ENCODE measurements at places on chromosomes 16 and 17.
A peak's percentile ranks its signal among the peaks of the same experiment; 100 is the strongest.

DNA sequence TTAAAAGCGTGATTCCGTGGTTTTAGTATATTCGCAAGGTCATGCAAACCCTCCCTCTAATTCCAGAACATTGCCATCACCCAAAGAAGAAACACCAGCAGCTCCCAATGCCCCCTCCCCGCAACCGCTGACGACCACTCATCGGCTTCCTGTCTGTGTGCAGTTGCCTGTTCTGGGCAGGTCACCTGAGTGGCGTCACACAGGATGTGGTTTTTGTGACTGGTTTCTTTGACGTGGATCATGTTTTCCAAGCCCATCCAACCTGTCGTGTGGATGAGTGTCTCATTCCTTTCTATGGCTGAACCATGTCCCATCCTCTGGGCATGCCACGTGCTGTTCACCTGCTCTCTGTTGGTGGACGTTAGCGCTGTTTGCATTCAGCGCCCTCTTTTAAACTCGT is 8.2 kb upstream of the ATP2C2 start:
- peak; percentile 37 for DNase-seq

DNA sequence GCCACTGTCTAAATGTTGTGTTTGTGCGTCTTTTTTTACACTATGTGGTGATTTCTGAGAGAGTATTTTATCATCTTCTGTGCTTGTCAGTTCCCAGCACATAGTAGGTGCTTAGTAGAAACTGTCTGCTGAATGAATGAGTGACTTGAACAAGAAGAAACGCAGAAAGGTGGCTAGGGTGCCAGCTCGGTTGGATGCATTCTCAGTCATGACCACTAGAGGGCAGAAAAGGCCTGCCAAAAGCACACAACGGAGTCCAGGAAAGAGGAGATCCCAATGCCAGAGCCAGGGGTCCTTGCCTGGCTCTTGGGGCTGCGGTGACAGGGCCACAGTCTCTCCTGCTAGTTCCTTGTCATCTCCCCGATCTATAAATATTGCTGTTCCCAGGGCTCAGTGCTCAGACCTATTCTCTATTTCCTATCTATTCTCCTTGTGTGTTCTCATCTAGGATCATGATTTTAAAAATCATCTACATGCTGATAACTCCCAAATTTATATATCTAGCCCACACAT is 57.3 kb upstream of the CCL1 start:
- peak; percentile 69 for DNase-seq

DNA sequence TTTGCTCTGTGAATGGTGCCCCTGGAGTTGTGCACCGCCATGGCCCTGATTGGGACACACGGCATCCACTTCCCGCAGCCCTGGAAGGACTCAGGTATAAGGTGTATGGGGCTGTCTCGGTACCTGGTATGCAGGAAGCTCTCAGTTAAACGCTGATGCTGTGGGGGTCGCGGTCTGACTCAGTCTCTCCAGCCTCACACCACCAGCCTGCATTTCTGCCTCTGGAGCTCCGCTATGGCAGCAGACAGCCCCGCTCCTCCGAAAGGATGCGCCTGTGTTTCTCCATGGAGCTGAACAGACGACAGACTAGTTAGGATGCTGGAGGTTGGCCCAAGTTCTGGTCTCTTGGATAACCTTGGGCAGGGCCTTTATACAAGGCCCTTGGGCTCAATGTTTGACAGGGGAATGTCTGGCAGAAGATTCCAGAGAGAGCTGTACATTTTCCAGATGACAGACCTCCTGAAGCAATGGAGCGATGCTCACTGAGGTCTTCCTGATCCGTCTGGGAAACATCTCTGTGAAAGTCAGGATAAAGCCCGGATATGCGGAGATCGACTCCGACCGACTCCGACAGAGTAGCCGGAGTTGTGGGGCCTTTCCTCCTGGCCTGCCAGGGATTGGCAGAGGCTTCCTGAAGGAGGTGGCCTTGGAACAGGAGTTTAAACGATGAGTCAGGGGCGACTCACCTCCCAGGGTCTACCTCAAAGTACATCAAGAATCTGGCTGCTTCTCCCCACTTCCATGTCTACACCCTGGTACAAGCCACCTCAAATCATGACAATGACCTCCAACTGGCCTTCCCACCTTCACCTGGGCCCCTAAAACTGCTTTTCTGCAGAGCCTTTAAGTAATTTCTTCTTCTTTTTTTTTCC is 21.9 kb upstream of the BCAR1 start:
- DNase-seq, result no peak

GRCh38 chr17:15157051-15157450 is 108.1 kb downstream of the PMP22 start:
- DNase-seq, result no peak

DNA sequence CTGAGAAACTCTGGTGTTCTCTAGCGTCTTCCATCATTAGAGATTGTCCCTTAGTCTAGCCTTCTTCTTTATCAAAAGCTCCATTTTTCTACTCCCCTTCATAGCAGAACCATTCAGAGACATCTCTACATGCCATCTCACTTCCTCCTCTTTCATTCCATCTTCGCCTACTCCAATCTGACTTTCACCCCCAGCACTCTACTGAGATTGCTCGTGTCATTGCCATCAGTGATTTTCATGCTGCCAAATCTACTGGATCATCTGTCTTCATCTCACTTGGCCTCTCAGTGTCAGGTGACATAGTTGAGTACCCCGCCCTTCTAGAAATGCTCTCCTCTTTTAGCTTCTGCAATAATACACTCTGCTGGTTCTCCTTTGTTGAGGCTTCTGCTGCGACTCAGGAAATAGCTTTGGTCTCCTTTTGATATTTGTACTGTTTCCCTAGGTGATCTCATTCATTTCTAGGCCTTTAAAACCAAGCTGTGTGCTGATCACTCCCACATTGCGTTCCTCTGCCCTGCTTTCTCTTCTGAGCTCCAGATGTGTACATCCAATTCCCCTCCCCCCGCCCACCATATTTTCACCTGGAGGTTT is 119.1 kb downstream of the FTO start:
- peak; percentile 1 for DNase-seq

GRCh38 chr16:71426069-71426879 is 15.6 kb downstream of the TLE7 start:
- DNase-seq, result no peak

- DNase-seq, result no peak
Measured at GRCh38 chr17:28177351-28177750, 134.9 kb downstream of the NLK start.

DNA sequence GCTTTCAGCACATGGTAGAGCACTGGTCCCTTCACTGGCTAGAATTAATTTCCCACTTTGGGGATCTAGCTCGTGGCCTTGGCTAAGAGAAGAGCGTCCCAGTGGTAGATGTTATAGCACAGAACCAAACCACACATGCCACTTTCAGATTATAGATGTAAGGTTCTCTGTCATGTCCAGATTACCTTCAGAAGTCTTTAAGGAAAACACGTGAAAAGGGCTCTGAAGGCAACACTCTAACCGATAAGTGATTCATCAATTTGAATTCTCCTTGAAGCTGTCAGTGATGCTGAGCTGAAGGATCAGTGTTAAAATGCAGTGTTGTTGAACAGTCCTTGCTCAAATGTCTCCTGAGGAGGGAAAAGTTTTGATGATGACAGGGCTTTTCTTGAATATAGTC is 43.5 kb upstream of the VPS4A start:
- no peak for DNase-seq

DNA sequence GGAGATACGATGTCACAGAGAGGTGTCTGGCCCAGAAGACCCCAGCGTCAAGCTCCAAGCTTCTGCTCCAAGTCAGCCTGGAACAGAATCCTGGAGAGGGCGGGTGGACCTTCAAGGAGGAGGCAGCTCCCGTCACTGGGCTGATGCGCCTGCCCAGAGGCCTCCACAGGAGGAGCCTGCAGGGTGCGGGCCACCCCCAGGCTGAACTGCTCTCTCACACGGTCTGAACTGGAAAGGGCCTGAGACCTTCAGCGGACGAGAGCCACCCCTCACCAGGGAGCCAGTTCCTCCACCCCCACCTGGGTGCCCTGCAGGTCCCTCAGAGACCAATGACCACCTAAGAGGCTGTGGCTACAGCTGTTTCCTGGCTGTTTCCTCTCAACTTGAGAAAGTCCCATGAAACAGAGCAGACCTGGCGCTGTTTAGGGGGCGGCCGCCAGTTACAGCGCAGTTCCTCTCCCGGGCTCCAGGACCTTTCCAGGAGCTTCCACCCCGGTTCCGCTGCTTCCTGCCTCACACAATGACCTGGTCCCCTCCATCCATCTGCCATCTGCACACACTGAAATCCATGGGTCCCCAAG is 36.0 kb upstream of the KLHDC4 start:
- DNase-seq, result no peak

- DNase-seq, result peak; percentile 58
Measured at GRCh38 chr17:6435968-6436367, 1.0 kb upstream of the AIPL1 start.

DNA sequence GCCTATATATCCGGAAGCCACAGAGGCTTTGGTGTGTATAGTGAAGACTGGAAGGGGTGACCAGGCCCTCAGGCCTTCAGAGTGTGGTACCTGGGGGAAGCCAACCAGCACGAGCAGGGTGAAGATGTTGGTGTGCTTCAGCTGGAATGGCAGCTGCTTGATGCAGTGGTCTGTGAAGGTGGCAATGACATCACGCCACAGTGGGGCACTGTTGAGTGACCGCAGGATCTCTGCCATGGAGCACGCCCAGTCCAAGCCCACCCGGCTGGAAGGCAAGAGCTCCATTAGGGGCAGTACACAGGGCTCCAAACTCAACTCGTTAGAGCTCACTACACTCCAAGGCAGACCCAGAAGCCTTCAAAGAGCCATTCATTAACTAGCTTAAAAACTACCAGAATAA is 68.5 kb upstream of the ATP2A3 start:
- DNase-seq, result no peak

DNA sequence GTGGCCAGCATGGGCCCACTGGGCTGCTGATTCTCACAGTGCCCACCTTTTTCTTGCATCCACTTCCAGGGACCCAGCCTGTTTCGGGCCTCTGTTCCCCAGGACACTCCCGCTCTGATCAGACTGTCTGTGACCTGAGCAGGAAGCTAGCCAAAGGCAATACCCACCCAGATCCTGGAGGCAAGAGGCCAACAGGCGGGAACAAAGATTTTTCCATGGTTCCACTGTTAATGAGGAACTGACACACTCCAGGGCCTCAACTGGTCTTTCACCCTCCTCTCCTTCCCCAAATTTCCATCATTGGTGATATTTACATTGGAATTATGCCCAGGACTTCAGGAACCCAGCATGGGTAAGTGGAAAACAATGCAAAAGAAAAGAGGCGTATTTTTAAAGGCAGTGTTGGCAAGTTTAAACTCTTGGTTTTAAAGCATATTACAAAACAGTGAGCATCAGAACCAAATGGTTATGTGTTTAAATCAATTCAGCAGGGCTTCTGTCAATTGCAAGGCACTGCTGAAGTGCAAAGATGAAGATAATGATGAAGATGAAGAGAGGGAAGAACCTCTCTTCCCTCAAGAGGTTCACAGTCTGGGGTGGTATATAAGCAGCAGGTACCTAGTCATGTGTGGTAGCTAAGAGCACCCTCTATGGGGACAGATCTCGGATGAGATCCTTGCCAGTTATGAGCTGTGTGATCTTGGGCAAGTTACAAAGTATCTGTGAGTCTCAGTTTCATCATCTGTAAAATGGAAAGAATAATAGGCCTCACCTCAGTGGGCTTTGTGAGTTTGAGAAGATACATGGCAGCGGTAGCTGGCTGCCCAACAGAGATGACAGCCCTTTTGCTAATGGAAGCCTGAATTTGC is 14.4 kb upstream of the ATP2A3 start:
- no peak for DNase-seq

GRCh38 chr17:36645422-36645821 is 44.0 kb downstream of the MRM1 start:
- DNase-seq, result no peak

GRCh38 chr17:19384723-19385391 is 2.1 kb downstream of the MFAP4 start:
- no peak for DNase-seq

GRCh38 chr17:5381542-5381941 is 37.9 kb downstream of the NUP88 start:
- DNase-seq, result no peak

- no peak for DNase-seq
Measured at GRCh38 chr17:59893676-59894100, 767 bp downstream of the RPS6KB1 start.

DNA sequence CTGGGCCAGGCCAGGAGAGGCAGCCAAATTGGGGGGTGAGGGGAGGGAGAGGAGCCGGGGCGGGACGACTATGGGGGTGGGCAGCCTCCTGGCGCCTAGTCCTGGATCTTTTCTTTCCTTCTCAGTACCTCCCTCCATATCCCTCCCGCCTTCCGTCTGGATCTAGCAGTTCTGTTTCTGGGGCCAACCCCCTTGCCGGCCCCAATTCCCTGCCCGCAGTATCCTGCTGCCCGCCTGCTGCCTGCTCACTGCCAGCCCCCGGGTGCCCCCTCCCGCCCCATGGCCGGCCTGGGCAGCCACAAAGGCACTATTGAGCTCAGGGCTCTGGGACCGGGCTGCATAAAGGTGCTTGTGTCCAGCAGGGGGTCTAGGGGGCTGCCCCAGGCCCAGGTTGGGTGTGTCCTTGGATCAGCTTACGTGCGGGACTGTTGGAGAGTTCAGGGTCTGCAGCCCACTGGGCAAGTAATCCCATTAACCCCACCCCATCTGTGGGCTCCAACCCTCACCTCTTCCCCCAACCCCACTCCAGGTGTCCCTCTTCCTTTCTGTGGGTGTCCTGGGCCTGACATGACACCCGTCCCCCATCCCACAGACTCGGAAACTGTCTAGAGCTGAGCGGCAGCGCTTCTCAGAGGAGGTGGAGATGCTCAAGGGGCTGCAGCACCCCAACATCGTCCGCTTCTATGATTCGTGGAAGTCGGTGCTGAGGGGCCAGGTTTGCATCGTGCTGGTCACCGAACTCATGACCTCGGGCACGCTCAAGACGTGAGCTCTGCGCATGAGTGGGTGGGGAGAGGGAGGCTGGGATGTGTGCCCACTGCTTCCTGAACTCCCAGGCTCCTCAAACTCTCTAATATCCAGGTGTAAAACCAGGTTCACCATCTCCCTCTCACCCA is 2.0 kb downstream of the WNK4 start:
- no peak for DNase-seq

- no peak for DNase-seq
Measured at GRCh38 chr16:86630471-86630870, 52.1 kb downstream of the FOXL1 start.

DNA sequence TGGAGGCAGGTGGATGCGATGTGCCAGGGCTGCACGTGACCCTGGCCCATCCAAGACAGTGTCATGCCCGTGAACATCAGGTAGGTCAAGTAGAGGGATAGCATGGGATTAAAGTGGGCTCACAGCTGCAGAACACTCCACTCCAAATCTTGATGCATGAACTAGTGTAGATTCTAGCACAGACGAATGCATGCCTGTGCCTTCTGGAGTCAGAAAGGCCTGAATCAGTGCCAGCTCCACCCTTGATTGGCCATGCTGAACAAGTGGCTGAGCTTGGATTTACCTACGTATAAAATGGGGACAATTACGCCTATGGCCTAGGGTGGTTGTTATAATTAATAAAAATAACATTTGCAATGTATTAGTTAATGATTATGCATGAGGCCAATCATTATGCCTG is 10.6 kb downstream of the IRX3 start:
- DNase-seq, result no peak
